NCI-H146 (cell line): ENCODE measurements at places on chromosomes 5 and 9.

DNA sequence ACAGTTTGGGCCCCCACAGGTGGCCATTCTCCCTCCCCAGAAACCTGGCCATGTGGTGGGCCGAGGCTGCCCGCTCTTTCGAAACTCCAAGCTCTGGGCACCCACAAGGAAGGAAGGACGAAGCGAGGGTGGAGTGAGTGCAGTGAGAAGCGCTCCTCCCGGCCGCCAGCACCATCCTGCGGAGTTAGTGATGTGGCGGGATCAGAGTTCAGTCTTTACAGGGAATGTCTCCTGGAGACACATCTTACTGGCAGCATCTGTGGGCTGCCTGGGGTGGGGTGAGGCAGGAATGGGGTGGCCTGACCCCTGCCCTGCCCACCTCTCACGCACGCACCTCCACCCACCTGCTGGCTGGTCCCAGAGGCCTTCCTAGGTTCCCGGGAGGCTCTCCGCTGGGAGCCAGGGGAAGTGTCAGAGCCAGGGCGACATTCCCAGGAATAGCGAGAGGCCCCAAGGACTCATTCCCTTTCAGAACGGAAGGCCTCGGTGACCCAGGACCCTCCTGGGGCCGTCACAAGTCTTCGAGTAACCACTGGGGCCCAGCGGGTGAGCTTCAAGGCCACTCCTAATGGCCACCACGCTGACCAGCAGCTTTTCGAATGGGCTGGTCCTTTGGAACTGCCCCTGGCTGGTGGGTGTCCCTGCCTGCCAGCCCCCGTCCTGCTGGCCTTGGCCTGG lies 5.5 kb upstream of the RNU6ATAC start:
- no peak for DNase-seq

DNA sequence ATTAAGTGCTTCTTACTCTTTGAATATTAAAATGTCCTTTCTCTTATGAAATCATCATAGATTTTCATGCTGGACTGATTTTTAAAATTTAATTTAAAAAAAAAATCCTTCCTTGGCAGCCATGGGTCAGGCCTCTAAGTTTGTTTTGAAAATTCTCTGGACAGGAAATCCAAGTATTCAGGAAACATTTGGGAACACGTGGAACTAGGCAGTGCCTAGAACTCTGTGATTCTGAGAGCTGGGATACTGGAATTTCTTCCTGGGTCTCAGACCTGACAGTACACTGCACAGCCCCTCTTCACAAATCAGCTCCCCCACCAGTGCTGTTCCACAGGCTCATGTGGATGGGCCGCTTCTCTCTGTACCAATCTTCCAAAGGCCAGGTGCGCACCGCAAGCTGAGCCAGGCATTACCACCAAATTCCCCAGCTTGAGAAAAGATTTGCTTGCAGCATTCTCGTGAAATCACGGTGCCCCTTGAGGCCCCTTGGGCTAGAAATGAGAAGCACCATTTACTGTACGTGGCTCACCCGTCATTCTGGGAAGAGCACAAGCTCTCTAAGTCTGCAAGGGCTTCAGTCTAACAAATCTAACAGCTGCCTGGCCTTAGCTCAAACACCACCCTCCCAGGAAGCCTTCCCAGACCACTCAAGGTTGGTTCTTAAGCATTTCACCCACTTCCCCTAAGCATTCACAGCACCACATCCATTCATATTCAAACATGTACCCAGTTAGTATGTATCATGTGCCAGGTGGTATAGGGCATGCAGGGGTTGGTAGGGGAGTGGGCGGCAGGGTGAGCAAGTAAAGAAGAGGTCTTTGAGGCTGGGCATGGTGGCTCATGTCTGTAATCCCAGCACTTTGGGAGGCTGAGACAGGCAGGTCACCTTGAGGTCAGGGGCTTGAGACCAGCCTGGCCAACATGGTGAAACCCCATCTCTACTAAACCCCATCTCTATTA lies 26.5 kb downstream of the B4GALT1 start:
- no peak for DNase-seq

- no peak for DNase-seq
These were observed 1.4 kb upstream of the PHF24 start for GRCh38 chr9:34956648-34957047.

DNA sequence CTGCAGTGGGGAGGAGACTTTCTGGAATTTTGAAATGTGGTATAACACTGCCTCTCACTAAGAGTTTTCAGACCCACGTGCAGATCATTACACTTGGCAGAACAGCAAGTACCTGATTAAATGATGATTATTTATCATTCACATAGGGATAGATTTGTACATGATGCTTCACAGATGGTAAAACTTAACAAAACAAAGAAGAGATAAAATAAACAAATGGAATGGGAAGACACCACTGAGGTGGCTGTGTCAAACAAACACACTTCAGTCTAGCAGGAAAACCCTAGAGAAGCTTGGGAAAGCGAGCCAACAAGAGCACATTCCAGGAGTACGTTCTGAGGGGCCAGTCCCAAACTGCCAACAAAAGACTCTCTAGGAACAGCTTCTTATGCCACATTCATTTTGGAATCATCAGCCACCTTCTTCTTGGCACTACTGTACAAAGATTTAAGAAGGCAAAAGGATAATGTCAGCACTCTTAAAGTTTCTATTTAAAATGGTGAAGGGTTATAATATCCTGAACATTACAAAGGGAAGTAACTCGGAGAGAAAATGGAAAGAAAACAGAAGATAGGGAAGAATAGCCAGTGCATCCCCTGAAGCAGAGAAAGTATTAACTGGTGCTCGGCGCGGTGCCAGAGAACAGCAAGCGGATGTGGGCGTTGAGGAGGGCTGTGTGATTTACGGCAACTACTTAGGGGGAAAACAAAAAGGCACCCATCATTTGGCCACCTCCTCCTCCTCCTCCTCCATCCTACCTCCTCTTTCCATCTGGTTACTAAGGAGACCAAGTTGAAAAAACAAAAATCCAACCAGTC lies 1.6 kb downstream of the MED27 start:
- no peak for DNase-seq

- no peak for DNase-seq
These were observed 196.8 kb downstream of the PRDM9 start for GRCh38 chr5:23703940-23704855.

GRCh38 chr5:19930451-19930850 lies 57.5 kb downstream of the CDH18 start:
- no peak for DNase-seq

GRCh38 chr9:135476561-135477355 lies 2.8 kb upstream of the PPP1R26 start:
- DNase-seq: no peak

GRCh38 chr9:118896324-118897000 lies 472.8 kb downstream of the BRINP1 start:
- peak; percentile 0 for DNase-seq

DNA sequence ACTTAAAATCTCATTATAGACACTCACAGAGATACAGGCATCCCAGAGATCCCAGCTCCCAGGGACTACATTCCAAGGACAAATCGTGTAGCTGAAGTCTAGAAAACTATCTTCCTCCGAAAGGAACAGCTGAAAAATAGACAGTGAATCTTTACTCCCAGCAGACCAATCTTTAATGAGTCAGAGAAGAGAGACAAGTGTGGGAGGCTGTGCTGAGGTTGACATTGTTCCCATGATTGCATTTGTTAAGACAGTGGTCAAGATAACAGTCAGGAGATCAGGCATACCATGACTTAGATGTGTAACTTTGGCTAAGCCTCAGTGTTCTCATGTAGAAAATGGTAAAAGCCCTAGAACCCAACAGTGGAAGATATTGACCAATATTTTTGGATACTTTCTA lies 120.7 kb downstream of the PAPPA start:
- DNase-seq: no peak

DNA sequence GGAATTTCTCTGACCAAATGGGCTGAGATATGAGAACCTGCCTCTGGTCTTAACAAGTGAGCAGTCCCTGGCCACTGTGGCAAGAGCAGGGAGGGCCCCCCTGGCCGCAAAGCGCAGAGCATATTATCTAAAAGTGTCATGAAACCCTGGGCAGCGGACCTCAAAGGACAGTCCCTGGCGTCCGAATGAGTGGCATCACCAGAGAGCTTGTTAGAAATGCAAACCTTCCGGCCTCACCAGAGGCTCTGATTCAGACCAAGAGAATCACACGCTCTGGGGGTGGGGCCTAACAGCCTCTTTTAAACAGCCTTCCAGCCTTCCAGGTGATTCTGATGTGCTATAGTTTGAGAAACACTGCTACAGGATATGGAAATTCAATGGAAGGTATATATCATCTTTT lies 10.9 kb downstream of the PTPN3 start:
- no peak for DNase-seq
